ENCODE measurements at places on chromosomes 1 and 21.

DNA sequence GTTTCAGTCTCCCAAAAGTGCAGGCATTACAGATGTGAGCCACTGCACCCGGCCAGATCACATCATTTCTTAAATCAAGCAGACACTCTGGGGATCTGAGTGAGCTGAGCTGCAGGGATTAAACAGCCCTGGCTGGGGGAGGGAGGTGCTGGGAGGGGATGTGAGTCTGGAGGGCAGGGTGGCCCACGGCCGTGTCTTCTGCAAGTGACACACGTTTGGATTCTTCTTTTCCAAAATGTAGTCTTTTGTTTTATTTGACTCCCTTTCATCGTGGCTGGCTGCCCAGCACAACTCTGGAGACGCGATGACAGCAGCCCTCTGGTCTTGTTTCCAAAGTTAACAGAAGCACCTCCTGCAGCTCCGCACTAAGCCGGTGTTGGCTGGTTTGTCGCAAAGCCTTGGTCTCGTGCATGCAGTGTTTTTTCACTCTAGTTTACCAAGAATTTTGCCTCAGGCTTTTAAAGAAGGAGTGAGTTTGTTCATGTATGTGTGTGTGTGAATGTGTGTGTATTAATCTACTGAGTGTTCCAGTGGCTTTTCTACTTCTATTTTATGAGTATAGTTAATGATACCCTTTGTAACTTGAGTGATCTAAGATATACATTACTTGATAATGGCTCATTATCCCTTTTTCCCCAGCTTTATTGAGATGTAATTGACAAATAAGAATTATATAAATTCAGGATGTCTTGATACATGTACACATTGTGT lies 2.8 kb upstream of the KRTAP10-5 start:
- DNase-seq, result no peak

DNA sequence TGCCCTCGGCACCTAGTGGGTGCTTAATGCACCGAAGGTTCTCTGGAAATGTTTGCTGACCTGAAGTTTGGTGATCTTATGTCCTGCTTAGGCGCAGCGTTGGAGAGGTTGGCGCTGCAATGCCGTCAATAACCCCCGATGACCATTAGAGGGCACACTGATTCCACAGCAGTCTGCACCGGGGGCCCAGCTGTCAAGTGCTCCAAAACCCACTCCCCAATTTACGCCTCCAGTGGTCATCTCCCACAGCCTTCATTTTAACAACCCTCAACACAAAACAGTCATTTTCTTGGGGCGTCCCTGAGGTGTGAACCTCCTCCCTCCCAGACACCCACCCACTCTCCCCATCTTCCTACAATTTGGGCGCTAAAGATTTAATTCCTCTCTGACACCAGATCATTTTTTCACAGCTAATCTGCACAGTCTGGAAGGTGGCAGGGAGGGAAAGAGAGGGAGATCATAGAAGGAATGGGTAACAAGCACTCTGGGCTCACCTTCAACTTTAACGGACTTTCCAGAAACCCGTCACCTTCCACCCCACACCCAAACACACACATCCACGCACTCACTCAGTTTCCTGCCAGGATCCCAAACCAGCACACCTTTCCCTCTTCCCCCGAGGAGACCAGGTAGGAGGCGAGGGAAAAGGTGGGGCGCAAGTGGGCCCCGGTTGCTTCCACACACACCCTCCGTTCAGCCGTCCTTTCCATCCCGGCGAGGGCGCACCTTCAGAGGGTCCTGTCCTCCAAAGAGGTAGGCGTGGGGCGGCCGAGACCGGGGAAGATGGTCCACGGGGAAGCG lies 570 bp upstream of the NPR1 start:
- DNase-seq, result no peak

DNA sequence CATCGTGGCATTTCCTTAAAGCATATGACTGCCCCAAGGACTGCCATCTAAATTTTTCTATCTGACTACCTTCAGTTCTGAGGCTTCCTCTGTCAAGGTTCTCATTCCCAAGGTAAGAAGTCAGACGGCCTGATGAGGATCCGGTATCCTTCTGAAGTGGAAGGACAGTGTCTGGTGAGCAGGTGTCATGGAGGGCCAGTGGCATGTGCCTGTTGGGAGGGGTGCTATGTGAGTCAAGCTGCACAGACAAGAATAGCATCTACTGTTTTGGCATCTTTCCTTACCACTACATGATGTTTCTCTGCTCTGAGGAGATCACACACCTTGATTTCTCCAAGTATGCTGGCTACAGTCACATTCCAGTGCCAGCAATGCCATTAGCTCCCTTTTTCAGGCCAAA lies 99.6 kb upstream of the RGS1 start:
- DNase-seq, result no peak

DNA sequence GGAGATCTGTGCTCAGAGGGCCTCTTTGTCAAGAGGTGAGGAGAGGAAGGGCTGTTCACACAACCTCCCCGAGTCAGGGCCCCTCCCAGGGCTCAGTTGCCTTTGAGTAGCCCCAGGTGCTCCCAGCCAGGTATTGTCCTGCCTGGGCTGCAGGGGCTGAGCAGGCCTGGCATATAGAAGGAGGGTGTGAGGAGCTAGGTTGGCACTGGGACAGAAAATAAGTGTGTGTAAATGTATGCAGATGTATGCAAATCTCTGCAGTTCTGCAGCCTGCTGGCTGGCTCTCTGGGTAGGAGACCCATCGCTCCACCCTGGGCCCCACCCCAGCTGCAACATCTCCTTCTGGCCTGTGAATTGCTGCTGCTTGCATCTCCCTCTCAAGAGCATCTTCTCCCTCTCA lies 52.4 kb downstream of the NAV1 start:
- no peak for DNase-seq

DNA sequence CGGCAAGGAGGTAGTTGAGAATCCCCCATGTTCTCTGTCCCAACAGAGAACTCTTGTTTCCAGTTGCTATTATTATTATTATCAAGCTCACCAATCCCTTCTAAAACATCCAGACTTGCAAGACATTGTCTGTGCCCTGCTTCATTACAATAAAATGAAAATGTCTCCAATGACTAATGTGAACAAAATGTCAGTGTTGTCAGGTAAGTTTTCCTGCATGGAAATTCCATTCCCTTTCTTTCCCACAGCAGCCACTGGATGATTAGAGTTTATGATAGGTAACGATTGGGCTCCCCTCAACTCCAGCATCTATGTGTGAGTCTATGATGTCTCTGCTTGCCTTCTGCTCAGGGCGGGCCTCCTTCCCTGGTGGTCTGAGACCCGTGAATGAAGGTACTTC lies 8.9 kb upstream of the DYRK1A start:
- no peak for DNase-seq

GRCh38 chr1:17201201-17202021 lies 3.5 kb upstream of the PADI1 start:
- DNase-seq, result no peak

DNA sequence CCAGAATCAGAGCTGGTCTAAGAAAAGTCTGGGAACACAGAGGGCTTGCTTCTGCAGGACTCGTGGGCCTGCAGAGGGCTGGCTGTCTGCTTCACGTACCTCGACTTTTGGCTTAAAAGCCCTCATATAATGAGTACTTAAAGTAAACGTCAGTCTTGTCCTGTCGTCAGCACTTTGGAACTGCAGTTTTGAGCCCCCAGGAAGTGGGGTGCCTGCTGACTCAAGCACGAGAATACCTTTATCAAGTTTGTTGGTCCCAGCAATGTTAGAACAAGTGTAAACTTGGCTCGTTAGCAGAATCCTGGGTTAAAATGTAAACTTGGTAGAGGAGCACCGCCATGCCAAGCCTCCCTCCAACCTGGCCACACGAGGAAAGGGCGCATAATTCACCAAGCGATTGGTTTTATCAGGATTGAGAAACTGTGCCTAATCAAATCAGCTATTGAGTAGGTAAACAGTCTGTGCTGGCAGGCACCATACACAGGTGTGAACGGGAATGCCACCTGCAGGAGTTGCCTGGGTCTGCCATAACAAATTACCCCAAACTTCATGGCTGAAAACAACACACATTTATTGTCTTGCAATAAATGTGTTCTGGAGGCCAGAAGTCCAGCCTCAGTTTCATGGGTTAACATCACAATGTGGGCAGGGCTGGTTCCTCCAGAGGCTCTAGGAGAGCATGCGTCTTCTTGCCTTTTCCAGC lies 45.0 kb upstream of the FHAD1 start:
- no peak for DNase-seq

- DNase-seq, result no peak
Measured at GRCh38 chr1:223326776-223327175, 37.2 kb downstream of the SUSD4 start.

DNA sequence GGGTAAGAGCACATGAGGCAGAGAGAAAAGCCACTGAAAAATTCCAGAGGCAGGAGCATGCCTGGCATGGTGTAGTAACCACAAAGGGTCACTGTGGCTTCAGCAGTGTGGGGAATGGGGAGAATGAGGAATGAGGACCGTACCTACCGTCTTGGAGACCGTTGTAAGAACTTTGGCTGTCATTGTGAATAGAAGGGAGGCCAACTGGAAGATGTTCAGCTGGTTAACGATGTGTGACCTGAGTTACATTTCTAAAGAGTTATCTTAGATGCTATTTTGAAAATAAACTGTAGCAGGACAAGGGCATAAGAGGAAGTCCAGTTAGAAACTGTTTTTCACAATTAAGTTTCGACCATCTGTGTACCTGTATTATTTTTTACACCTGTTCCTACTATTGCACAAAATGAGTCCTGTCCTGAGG lies 365.5 kb upstream of the SGIP1 start:
- no peak for DNase-seq

DNA sequence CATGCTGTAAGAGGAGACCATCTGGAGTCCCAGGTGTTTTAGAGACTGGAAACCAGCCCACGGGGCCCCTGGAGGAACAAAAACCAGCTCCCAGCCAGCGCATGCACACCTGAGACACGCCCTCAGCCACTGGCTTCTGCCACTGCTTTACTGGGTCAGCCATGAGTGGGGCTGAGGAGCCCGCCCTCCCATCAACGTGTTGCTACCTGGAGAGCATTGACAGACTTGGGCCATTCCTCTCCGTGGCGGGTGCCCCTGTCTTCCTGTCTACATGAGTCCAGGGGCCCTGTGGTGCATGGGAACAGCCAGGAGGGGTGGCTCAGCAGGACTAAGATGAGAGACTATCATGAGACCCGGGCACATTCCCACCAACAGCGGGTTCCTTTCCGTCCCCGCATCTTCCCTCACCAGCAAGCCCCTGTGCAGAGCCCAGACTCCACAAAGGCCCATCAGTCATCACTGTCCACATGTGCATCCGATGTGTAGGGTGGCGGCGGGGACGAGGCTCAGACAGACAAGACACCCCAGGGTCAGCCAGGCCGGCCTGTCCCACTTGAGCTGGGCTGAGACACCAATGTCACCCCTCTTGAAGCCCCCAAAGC lies 45.4 kb upstream of the POFUT2 start:
- DNase-seq, result no peak

GRCh38 chr21:36186506-36187399 lies 30.1 kb downstream of the DOP1B start:
- no peak for DNase-seq

All from anterior cingulate cortex (tissue), 58 donors.